ENCODE measurements at places on chromosomes 7 and 10.

DNA sequence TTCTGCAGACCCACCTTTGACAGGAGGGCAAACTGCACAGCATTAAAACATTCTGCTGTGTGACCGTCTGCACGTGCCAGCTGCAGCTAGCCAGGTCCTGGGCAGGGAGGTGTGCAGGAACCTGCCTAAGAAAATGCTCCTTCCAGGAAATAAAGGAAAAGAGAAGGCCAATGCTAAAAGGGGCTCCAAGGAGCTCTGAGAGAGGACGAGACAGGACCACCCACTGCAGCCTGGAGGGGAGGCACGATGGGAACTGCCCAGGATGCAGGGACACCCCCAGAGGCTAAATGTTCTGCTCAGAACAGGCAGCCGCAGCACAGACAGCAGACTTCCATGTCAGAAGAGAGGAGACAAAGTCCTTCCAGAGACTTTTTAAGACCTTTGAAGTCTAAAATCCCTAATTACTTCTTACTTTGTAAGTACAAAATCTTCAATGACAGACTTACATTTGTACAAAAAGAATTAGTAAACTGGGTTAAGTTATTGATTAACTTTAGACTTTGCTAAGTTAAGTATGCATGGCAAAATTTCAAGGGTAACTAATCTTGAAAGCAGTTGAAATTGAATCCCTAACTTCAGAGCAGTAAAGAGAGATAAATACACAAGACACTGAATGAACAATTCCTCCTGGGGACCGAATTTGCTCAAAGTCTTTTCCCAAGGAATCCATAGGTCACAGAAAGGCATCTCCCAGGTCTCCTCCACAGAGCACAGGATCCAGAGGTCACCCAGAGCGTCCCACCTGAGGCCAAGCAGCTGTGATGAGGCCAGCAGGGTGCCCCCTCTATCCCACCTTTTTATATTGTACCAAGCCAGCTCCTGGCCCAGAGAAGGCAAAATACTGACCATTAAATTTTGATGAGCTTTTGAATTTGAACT is 21.5 kb downstream of the HSPA12A start:
- DNase-seq: no peak

DNA sequence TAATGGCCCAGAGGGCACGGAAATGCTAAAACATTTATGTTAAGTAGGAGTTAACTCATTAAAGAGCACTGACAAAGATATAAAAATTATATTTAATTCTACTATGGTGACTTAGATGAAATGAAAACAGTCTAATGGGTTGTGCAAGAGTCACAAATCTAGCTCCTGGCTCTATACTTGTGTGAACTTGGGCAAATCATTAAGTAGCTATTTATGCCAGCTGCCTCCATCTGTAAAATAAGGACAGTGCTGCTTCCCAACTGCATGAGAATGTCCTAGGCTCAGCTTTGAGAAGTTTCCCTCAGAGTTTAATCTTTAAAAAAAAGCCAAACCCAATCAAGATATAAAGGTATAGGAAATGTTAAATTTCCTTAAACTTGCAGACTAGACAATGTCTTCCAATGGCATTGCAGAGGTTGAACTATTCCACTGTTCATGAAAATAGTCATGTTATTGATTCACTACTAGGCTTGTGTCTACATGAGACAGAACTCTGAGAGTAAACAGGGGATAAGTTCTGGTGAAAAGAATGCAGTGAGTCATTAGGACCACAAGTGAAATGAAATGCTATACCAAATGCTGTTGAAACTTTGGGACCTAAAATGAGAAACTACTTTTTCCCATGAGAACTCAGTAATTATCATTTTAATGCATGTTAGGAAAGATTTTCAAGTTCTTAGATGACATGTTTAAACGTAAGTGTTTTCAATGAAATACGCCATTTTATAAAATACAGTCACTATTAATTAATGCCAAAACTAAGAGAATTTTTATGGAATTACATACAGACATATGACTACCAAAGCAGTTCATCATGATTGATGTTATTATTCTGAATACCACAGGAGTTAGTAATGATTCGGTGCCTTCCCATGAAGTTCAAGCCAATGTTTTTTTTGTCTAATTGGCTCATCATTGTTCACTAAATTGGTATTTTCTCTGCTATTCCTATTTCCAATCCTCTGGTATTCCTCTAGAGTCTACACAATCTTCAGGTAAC is 84.2 kb downstream of the CDK6 start:
- DNase-seq: no peak

GRCh38 chr10:126904818-126905701 is at the start of gene DOCK1:
TSS of gene DOCK1 (plus strand) at chr10:126905428. CDS start at chr10:126905518, 90 bp downstream.
- DNase-seq: no peak

DNA sequence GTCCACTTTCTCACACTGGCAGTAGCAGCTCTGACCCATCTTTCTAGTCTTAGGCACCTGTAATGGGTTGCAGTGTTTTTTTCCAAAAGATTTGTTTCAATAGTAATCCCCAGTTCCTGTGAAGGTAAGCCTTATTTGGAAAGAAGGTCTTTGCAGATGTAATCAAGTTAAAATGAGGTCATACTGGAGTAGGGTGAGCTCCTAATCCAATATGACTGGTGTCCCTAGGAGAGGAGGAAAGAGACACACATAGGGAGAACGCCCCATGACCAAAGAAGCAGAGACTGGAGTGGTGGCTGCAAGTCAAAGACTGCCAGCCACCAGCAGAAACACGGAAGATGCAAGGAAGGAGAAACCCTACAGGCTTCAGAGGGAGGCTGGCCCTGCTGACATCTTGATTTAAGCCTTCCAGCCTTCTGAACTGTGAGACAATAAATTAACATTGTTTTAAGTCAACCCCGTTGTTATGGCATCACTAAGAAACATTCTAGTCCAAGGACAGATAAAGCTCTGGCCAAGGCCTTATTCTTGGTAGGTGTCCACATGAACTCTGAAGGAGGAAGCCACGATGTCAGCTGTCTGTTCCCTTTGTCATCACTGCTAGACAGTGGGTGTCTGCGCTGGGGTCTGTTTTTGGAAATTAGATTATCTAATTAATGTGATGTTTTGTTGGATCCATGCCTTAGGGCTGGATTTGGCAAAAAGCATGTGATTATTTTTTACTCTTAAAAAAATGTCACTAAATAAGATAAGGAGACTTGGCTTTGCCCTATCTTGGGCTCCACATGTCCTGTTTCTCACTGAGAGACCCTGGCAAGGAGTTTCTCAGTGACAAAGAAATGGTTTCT is 214.9 kb downstream of the KCNMA1 start:
- no peak for DNase-seq

- no peak for DNase-seq
These were observed 113.7 kb downstream of the LHPP start for GRCh38 chr10:124575107-124576035.

DNA sequence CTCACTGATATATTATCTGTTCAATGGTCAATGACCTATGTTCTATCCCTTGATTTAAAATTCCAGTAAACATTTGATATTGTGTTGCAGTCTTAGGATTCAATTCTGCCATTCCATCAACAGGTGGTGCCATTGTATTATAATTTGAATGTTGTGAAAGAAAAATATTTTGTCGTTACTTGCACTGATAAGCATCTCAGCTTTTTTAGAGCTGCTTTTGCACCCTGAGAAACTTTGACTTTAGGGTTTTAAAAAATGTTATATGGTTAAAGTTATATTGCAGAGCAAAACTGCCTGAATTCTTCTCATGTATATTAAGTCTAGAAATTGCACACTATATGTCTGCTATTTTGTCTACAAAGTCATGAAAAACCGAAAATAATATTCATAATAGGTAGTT is 18.8 kb upstream of the MINDY3 start:
- no peak for DNase-seq

- no peak for DNase-seq
These were observed 184.1 kb downstream of the RELN start for GRCh38 chr7:103805346-103805745.

DNA sequence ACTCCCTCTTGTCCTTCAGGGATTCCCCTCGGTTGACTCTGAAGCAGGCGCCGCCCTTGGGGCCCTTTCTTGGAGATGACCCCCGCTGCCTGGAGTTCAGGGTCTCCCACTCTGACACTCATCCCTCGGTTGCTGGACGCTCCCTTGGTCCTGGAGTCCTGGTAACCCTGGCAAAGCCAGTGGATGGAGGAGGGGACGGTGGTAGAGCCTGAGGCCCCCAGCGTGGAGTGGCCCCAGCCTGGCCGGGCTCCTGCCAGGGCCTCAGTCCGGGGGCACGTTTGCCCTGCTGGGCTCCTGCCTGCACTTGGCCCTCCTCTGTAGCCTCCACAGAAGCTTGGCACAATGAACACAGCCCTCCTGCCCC is 9.3 kb upstream of the CAMK2B start:
- no peak for DNase-seq

DNA sequence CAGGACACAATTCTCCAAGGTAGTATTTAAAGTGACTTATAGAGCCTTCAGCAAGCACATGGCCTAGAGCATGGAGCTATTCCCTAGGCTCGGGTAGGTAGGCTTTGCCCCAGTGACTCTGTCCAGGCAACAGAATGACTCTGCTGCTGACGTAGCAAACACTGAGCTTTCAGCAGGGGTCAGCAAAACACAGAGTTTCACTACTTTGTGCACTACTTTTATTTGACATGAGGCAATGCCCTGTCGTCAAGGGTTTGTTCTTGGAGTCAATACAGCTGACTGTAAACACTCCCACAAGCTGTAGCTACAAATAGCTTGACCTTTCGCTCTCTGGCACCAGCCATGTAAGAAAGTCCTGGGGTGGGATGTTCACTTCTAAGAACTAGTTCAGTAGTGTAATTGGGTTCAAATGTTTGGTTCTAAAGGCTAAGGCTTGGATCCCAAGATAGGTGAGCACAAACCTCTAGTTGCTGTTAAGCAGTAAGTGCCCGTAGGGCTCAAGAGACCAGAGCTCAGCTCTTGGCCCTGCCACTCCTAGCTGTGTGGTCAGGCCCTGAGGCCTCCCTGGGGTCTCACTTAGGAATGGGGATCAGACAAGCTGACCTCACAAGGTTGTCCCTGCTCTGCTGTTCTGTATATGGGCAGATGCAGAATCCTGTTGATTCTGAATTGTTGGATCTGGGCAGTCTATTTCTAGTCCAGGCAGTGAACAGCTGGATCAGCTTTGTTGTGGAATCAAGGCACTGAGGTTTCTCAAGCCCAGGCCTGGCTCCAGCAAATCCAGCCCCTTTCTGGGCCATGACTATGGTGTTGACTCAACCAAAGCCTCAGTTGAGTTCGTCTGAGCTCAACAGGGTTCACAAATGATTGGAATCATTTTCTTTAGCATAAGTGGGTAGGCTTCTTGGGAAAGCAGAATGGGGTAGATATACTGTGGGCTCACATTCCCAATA is 10.7 kb downstream of the NODAL start:
- no peak for DNase-seq

DNA sequence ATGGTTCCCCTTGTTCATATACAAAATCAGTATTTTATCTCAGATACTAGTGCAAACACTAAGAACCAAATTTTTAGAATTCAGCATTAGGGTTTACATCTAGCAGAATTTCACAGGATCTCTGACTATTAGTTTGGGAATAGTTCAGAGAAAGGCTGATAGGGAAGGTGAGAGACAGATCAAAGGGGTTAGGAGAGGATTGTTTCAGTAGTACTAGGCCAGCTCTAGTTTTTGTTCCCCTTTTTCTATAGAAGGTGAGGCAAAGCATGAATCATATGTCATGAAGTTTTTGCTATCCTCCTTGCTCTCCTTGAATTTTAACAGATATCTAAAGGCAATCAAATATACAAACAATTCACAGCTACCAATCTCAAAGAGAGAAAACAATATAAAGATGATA is 26.1 kb upstream of the CTNNA3 start:
- no peak for DNase-seq

- DNase-seq: no peak
These were observed 74.1 kb downstream of the TES start for GRCh38 chr7:116284390-116284789.

GRCh38 chr7:55018361-55019190 is at the start of gene EGFR:
TSS of gene EGFR (plus strand) at chr7:55019017. CDS start at chr7:55019278, 261 bp downstream.
- no peak for DNase-seq

DNA sequence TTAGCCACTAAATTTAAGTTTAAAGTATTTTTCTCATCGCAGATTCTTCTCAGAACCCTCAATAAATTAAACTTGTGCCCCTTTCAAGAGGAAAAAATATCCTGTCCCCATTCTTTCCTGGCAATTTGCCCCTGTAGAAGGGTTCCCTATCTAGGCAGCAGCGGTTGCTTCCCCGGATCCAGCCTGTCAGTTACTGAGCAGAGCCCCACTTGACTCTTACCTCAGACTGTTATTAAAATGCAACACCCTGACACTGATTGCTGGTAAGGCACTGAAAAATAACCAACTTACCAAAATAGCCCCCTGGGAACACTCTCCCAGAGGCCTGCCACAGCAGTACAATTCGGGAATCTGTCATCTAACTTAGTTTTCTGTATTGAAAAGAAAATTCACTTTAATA is 13.9 kb downstream of the LMTK2 start:
- DNase-seq: no peak

DNA sequence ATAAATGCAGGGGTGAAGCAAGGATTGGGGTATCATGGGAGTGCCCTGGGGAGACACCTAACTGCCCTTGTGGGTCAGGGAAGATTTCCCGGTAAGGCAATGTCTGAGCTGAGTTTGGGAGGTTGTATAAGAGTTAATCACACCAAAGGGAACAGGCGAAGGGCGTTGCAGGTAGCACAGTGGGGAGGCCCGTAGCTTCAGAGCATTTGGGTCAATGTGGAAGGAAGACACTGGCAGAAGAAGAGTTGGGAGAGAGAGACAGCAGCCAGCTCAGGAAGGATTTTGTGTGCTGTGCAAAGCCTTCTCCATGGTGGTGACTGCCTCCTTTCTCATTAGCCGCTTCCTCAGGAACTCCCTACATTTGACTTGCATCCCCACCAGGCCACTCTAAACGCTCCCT is 80.8 kb upstream of the LEP start:
- DNase-seq: no peak

GRCh38 chr10:74651565-74651964 is 174.8 kb upstream of the KAT6B start:
- no peak for DNase-seq

DNA sequence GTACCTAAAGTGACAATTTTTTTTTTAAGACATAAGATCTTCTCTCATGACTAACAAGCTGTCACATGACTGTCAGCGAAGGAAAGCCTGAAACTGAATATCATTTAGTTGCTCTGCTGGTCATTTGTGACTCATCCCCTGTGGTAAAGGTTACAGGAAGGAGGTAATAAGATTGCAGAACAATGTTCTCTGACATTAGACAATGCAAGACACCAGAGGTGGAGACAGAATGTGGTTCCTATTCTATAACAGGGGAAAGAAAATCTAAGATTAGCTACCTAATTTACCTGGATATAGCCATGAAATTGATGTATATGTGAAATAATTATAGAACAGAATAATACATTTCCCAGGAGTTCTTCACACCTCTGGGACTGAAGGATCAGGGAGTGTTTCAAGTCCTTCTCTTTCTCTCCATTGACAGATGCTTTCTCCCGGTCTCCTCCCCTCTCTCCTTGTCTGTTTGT is 47.7 kb downstream of the LRGUK start:
- peak; percentile 15 for DNase-seq

GRCh38 chr7:151754142-151754590 is 122.7 kb downstream of the PRKAG2 start:
- DNase-seq: no peak

DNA sequence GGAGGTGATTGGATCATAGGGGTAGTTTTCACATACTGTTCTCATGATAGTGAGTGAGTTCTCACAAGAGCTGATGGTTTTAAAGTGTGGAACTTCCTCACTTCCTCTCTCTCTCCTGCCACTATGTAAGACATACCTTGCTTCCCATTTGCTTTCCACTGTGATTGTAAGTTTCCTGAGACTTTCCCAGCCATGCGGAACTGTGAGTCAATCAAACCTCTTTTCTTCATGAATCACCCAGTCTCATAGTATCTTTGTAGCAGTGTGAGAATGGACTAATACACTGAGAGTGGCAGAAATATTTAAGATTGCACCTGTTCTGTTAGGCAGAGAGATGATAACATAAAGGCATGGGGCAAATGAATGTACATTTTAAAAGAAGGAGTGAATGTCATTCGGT is 507.8 kb downstream of the SORCS3 start:
- DNase-seq: no peak

Measured in CD4-positive, alpha-beta T cell treated with Interleukin-4 for 1 hour (primary cell).